IMR-90 (cell line): ENCODE measurements at places on chromosomes 7 and 10. TPM values are rescaled to one million over a fixed set of nuclear protein-coding genes. Genes with fewer than 3 reads are reported as not detected.

DNA sequence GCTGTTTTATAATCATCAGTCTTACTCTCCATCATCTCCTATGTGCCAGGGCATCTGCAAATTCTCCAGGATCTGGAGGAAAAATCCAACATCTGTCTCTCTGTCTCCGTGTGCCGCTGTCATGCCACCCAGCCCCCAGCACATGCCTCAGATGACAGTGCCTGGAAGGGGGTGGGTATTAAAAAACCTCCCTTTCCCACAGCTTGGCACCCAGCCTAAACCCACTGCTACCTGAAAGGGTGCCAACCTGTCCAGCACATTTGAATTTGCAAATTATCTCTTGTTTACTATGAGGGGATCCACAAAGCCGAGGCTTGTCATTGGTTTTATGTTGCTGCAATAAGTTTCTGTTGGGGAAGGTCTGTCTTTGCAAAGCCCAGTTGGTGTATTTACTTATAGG lies 73.1 kb downstream of the EMX2 start:
- DNase-seq, result no peak
- no peak overlapping the region for H3K4me3 ChIP-seq
- no peaks in the 10 kb centered on the region for H3K36me3 ChIP-seq
- no peaks in the 10 kb centered on the region for H3K4me1 ChIP-seq
- no peak overlapping the region for H3K27ac ChIP-seq

DNA sequence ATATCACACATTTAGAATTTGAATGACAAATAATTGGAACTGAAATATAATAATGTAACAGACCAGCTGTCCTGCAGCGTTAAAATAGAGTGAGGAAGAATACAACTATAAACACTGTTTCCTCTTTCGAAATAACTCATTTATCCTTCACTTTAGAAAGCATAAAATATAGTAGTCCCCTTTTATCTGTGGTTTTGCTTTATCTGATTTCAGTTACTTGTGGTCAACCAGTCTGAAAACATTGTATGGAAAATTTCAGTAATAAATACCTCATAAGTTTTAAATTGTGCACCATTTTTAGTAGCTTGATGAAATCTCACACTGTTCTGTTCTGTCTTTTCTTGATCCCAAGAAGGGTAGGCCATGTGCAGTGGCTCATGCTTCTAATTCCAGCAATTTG lies 31.7 kb downstream of the POLR1F start:
- no peaks in the 10 kb centered on the region for H3K36me3 ChIP-seq
- H3K27me3 ChIP-seq, result no peaks in the 10 kb centered on the region
- H3K27ac ChIP-seq, result no peak overlapping the region
- H3K4me3 ChIP-seq, result no peak overlapping the region

GRCh38 chr10:106582291-106582690 lies 582.2 kb downstream of the SORCS1 start:
- peak; percentile 34 for DNase-seq
- H3K27ac ChIP-seq, result no peak overlapping the region
- no peaks in the 10 kb centered on the region; the same call in 1 of the 2 replicates for H3K4me1 ChIP-seq
- H3K27me3 ChIP-seq, result no peaks in the 10 kb centered on the region

DNA sequence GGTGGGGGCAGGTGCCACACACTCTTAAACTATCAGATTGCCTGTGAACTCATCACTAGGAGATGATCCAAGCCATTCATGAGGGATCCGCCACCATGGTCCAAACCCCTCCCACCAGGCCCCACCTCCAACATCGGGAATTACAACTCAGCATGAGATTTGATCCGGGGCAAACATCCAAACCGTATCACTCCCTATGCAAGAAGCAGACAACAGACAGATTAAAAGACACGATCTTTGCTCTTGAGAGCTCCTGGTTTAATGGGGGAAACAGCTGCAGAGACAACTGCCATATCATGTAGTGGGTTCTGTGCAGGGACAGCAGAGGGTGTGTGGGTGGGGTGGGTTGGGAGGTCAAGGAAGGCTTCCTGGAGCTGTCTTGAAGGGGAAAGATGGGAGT lies 123.6 kb downstream of the EMX2 start:
- no peak overlapping the region for H3K4me3 ChIP-seq
- no peaks in the 10 kb centered on the region for H3K4me1 ChIP-seq
- H3K27me3 ChIP-seq, result no peaks in the 10 kb centered on the region
- no peak for DNase-seq
- H3K36me3 ChIP-seq, result no peaks in the 10 kb centered on the region

DNA sequence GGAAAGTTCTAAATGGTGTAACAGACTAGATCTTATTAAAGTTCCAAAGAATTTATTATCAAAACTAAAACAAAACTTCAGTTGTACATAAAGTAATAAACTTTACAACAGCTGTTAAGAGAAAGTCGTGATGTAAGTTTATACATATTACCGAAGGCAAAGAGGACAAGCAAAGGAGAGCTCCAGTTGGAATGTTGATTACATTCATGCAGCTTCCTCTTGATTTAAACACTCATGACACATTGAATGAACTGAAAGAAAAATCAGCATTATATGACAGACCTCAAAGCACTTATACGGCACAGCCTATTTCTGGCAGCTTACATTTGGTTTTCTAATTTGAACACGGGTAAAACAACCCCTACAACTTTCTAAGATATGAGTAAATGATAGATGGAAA lies 13.6 kb downstream of the SRI start:
- DNase-seq, result peak; percentile 20
- H3K27me3 ChIP-seq, result no peaks in the 10 kb centered on the region
- peaks cover 2% of the 10 kb centered on the region for H3K4me1 ChIP-seq
- peaks cover 37% of the 10 kb centered on the region for H3K36me3 ChIP-seq
- H3K27ac ChIP-seq, result no peak overlapping the region

DNA sequence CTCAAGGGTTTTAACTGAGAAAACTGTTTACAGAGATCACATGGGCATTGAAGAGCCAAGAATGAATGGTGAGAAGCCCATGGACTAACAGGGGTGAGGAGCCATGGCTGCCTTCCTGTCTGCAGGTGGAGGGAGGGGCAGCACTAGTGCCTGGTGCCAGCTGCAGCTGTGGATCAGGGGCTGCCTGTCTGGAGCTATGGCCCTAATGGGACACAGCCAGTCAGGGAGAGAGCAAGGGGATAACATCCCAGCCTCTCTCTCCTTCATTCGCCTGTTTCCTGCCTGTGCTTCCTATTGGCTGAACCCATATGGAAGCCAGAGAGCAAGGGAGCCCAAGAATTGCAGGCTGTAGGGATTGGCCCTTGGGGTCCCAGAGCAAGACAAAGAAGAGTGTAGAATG lies 125.8 kb upstream of the GAD2 start:
- H3K36me3 ChIP-seq, result no peaks in the 10 kb centered on the region
- H3K27ac ChIP-seq, result no peak overlapping the region
- H3K4me1 ChIP-seq, result no peaks in the 10 kb centered on the region
- H3K4me3 ChIP-seq, result no peak overlapping the region

- H3K4me3 ChIP-seq, result no peak overlapping the region
- H3K27ac ChIP-seq, result no peak overlapping the region
- peaks cover 6% of the 10 kb centered on the region for H3K4me1 ChIP-seq
- no peaks in the 10 kb centered on the region for H3K27me3 ChIP-seq
Measured at GRCh38 chr7:81197266-81197665, 278.4 kb upstream of the SEMA3C start.

GRCh38 chr7:72706521-72706920 lies 121.5 kb downstream of the TYW1B start:
- no peak overlapping the region for H3K4me3 ChIP-seq
- no peaks in the 10 kb centered on the region for H3K4me1 ChIP-seq
- H3K27me3 ChIP-seq, result no peaks in the 10 kb centered on the region
- DNase-seq, result no peak

The TMEM270 gene
- total RNA-seq, result not detected in 2 replicates

The WEE2 gene
- not detected in 2 replicates for total RNA-seq

The CCL24 gene
- not detected in 2 replicates for total RNA-seq

The PNLIP gene
- total RNA-seq, result not detected in 2 replicates
